ENCODE measurements at places on chromosomes 6 and 20. TPM values are rescaled to one million over a fixed set of nuclear protein-coding genes. Genes with fewer than 3 reads are reported as not detected.

DUSP15 gene
- not detected for total RNA-seq

CAGE1 gene
- under 0.01 TPM for total RNA-seq

HLA-DRB1 gene
- not detected for total RNA-seq

COL11A2 gene
- under 0.01 TPM for total RNA-seq

TFAP2D gene
- not detected for total RNA-seq

TMEM74B gene
- total RNA-seq: not detected

NTSR1 gene
- total RNA-seq: under 0.01 TPM

GRCh38 chr6:158131926-158132325 is 36.1 kb downstream of the SERAC1 start:
- peak; percentile 34 for DNase-seq

DNA sequence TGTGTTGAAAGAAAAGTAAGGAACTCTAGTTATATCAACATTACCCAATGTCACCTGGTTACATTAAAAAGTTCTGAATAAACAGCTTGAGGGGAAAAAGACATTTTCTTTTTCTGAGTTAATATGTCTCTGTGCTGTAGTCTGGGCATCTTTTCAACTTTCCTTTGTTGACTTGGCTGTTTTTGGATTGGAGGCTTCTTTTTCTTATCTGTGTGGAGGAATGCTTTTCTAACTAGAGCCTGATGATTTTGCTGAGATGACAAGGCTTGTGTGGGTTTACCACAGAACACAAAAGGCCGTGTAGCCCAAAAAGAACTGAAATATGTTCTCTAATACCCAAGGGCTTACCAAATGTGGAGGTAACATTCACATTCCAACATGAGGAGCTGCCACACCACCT is 161.8 kb downstream of the KCNQ5 start:
- no peak for DNase-seq

GRCh38 chr6:168138436-168138835 is 59.4 kb upstream of the FRMD1 start:
- no peak for DNase-seq

GRCh38 chr6:128519132-128519930 is 1.1 kb downstream of the PTPRK start:
- peak; percentile 59 for DNase-seq

GRCh38 chr6:53009056-53009455 is 14.0 kb upstream of the GSTA4 start:
- no peak for DNase-seq

DNA sequence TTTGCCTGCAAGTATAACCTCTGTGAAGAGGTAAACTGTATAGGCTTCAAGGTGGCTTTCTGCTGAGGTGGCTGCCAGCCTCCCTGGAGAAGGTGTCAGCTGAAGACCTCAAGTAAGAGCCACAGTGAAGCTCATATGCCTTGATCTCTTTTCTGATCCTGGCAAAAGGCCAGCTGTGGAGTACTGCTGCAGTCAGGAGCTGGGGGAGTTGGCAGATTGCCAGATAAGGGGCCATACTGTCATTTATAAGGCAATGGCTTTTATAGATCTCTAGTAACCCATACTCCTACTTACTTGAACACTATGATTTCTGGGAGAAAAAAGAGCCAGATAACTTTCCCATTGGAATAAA is 8.8 kb upstream of the CEP85L start:
- DNase-seq: no peak

DNA sequence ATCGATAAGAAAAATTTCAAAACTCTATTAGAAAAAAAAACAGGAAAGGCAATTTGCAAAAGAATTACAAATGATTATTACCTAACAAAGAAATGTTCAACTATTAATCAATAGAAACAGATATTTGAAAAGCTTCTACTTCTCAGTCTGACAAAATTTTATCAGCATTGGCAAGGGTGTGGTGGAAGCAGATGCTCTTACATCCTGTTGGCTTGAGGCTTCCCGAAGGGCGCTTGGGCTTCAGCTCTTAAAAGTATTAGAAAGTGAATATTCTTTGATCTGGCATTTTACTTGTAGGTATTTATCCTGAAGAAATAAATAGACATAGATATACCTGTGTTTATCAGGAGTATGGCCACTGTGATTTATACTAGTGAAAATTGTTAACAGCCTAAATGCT is 38.7 kb downstream of the SLC35D3 start:
- DNase-seq: no peak

DNA sequence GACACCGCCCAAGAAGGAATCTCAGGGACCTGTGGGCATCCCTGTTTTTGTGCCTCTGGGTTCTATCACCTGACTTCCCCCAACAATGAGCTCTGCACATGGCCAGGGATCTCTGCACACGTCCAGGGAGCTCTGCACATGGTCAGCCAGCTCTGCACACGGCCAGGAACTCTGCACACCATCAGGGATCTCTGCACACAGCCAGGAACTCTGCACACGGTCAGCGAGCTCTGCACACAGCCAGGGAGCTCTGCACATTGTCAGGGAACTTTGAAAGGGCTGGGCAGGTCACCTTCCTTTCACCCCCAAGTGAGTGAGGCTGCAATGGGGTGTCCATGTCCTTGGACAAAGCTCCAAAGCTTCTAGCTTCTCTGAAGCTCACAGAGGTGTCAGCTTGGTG is 5.2 kb upstream of the SLCO4A1 start:
- DNase-seq: no peak

DNA sequence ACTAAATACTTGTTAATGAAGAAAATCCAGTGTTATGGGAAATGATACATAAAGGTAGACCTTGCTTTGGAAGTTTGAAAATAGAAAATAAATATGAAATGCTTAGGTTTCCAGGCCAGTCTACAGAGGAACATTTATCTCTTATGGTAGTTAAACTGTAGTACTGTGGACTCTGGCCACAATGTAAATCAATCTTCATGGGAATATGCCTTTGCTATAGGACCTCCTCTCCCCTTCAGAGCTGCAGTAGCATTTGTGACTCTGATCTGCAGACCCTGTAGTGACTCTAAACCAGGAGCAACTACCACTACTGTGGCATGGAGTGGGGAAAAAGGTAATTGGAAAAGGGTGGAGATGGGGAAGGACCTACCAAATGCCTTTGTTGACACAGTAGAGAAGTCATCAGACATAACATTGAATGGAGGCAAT is 4.5 kb downstream of the HSPA1A start:
- DNase-seq: no peak

GRCh38 chr6:125156496-125156895 is 2.9 kb downstream of the TPD52L1 start:
- DNase-seq: no peak

GRCh38 chr6:53360093-53360912 is 11.6 kb upstream of the ELOVL5 start:
- DNase-seq: peak; percentile 85

GRCh38 chr6:99187429-99187828 is 162.0 kb downstream of the FAXC start:
- no peak for DNase-seq

- peak; percentile 67 for DNase-seq
Observed at GRCh38 chr20:50336661-50337060, 146.0 kb downstream of the CEBPB start.

DNA sequence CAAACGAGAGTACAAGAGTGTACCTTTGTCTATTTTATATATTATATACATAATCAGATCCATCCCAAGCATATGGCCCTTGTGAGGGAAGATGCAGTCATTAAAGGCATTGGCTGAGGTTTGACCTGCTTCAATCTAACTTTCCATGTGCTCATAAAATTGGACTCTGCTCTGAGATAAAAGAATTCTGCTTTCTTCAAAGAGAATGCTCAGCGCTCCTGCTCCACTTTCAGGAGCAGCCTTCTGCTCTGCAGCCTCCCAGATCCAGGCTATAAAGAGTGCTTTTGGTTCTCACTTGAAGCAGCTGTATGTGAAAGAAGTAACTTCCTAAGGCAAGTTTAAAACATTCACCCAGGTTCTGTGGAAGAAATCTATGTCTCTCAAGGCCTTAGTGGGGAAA is 45.3 kb downstream of the CD83 start:
- no peak for DNase-seq

DNA sequence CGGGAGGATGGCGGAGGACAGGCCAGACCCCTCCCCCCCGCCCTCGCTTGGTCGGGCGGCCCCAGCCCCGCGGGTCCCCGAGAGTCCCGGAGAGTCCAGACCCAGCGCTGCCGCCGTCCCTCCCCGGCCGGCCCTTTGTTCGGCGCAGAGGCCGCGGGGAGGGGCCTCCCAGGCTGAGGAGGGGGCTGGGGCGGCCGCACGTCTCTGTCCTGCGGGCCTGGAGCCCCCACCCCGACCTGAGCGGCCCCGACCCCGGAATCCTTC is 806 bp downstream of the KCNQ2 start:
- no peak for DNase-seq

GRCh38 chr20:59579404-59580145 is 24.8 kb upstream of the PHACTR3 start:
- no peak for DNase-seq

GRCh38 chr6:162058281-162058875 is 669.2 kb downstream of the PRKN start:
- no peak for DNase-seq

DNA sequence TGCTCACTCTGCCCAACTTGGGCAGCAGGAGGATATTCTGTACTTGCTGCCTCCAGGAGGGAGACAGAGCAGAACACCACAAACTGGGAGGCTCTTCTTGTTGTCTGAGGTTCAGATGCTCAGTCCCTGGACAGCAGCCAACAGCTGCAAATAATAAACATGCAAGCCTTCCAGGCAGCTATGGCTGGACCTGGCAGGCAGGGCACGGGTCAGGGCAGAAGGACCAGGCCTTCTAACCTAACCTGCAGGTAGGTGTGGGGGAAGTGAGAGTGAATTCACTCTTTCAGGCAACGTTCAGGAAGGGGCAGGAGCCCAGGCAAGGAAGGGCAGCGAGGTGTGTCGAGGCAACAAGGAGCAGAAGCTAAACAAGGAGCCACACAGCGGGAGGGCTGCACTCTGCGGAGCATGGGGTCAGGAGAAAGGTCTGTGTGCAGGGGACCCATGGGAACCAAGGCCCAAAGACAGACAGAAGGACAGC is 31.5 kb downstream of the NINL start:
- peak; percentile 89 for DNase-seq

- no peak for DNase-seq
Observed at GRCh38 chr20:50627747-50628146, 63.6 kb downstream of the RIPOR3 start.

GRCh38 chr20:25188218-25188617 is 7.3 kb upstream of the ENTPD6 start:
- peak; percentile 33 for DNase-seq

DNA sequence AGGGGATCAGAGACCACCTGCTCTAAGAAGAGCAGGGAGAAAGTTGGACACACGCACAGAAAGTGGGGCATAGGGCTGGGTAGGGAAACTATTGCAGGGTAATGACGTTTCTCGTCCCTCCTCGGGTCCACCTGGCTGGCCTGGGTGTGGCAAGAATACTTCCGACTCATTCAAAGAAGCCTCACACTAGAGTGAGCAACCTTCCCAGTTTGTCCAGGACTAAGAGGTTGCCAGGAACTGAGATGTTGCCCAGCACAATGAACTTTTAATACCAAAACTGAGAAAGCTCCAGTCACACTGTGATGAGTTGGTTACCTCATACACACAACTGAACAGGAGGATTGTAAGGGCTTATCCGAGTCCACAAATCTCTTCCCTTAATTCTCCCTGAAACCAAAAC is 74.5 kb upstream of the ADGRF1 start:
- DNase-seq: no peak

DNA sequence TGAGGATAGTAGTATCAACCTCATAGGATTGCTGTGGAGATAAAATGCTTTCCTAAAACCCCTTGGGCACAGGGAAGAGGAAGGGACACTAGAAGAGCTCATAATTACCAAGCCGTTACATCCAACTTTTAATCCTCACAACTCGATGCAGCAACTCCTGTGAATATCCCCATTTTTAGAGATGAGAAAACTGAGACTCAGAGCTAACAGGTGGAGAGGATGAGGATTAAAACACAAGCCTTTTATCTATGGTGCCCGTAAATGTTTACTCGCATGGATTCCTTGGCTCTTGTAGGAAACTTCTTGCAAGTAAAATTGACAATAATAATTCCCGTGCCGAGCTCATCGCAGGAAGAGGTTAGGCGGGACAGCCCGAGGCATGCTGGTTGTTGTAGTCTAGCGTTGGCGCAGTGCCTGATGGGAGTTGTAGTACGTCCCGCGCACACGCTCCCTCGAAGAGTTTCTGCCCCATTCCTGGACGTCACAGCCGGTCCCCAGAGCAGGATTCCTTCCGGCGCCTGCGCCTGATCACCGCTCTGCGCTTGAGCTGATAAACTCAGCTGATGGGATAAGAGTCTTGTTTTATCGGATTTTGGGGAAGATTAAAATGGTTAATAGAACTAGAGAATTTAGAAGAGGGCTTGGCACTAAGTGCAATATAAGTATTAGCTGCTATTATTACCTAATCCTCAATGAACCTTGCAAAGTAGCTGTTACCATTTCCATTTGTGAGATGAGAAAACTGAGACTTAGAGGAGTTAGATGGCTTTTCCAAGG is 2.8 kb upstream of the UBE2V1 start:
- peak; percentile 97 for DNase-seq

DNA sequence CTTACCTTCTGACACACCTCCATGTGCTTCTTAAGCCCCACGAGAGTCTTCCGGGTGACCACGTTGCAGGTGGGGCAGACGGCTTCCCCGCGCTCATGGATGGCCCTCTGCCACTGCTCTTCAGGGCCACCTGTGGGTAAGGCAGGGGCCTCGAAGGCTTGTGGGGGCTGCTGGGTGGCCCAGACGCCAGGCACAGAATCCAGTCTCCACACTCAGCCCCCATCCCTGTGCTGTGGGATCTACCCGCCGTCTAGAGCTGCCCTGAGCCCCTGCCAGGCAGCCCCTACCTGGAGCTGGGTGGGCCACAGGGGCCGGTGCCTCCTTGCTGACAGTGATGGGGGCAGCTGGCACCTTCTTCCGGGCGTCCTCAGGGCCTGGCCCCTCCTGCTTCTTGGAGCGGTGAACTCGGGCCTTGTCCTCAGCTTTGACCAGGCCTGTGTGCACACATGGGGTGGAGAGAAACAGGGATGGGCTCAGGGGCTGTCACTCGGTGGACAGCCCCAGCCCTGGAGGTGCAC is 5.9 kb downstream of the ZNF512B start:
- no peak for DNase-seq

Data from fibroblast of villous mesenchyme (primary cell).